Colonic mucosa (tissue), 4 donors: ENCODE measurements at places on chromosomes 4 and X. TPM values are rescaled to one million over a fixed set of nuclear protein-coding genes. Genes with fewer than 3 reads are reported as not detected.

DNA sequence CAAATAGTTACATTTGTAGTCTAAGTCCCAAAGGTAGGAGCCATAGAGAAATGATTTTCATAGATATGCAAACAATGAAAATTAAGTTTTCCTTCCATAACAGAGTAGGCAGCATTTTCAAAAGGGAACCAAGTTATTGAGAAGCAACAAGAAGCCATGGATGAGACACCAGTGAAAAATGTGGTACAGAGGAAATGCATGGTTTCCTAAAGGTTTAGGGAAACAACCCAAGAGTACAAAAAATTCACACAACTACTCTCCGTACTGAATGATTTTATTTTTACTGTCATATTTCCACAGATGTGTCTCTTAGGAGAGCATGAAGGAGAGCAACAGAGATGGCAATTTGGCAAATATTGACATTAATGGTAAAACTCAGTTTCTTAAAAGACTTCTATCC, 1408.9 kb upstream of the PCDH7 start:
- DNase-seq = no peak

- DNase-seq = no peak
Observed at GRCh38 chrX:86322913-86323312, 174.7 kb downstream of the DACH2 start.

DNA sequence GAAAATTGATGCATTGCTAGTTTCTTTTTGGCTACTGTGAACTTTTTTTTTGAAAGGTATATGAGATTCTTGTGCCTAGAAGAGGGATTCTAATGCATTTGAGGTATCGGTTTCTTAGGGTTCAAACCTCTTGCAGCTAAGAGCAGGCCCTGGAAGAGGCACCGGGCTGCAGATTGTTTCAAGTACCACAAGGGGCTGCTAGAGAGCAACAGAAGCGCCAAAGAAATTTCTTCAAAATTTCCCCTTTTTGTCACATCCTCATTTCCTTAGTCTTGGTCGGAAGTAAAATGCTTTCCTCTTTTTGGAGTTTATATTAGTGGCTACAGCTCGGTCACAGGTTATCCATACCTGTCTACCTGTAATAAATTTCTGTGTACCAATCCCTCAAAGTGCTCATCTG, 89.8 kb downstream of the PDGFRA start:
- DNase-seq = no peak

The MFAP3L gene
- total RNA-seq = 2.4 TPM
